ENCODE measurements at places on chromosomes 3 and 15.
A peak's percentile ranks its signal among the peaks of the same experiment; 100 is the strongest.

- no peak for DNase-seq
These were observed 3.1 kb upstream of the AP2M1 start for GRCh38 chr3:184171562-184171961.

DNA sequence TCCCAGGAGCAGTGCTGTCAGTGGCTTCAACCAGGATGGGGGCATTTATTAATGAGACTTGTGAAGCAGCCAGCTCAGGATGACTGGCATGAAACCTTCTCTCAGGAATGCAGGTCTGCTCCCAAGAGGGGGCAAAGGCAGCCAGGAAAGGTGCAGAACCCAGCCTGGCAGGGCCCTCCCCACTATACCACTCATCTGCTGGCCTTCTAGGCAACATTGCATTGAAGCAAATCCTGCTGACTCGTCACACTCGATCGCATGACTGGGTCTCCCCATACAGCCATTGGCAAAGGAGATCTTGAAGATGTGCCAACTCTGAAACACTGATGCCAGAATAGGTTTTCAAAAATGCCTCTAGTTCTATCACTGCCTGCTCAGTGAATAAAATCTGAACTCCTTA, 65.7 kb upstream of the CMTM7 start:
- DNase-seq, result peak; percentile 77

- no peak for DNase-seq
These were observed 49.5 kb downstream of the APBA2 start for GRCh38 chr15:28935316-28935715.

GRCh38 chr3:141710888-141711616, 27.0 kb upstream of the RNF7 start:
- DNase-seq, result no peak

GRCh38 chr3:80391573-80391972, 623.8 kb upstream of the ROBO1 start:
- DNase-seq, result no peak

- DNase-seq, result no peak
These were observed 247.6 kb upstream of the C2CD4B start for GRCh38 chr15:62412686-62413085.

DNA sequence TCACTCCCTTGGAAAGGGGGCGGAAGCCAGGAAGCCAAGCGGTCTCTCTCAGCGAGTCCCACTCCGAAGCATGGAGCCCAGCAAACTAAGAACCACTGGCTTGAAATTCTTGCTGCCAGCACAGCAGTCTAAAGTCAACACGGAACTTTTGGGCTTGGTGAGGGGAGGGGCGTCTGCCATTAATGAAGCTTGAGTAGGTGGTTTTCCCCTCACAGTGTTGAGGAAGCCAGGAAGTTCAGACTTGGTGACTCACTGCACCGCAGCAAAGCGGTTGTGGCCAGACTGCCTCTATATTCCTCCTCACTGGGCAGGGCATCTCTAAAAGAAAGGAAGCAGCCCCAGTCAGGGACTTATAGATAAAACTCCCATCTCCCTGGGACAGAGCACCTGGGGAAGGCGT, 665.4 kb upstream of the CBLB start:
- no peak for DNase-seq

DNA sequence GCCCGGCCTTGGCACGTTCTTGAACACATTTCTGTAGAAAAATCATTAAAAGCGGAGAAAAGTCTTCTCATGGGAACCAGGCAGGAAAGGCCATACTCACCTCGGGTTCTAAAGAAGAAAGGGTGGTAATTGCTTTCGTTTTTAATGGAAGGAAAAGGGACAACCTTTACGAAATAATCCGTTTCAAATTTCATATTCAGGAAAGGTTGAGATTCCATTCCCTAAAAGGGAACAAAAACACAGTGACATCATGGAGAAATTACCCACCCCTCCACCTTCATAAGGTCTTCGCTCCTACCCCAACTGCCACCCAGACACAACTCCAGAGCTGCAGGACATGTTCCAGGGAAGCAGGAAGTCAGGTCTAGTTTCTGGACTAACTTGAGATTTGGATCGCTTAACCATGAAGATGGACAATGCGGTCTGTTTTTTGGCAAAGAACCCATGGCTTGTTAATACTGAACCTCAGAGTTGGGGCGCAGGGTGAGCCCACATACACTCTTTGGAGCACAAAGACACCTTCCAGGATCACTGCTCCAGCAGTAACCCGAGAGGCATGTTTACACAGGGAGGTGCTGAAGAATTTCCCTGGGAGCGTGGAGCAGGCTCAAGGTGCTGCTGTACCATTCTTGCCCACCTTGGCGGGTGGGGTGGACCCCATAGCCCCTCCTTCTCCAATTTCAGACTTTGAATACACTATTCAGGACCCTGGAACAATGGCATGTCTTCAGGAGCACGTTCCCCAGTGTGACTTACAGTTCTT, 49.2 kb downstream of the SPATA12 start:
- DNase-seq, result no peak

GRCh38 chr15:61764141-61764540, 296.1 kb downstream of the VPS13C start:
- no peak for DNase-seq

GRCh38 chr3:7573330-7573729, 712.4 kb downstream of the GRM7 start:
- no peak for DNase-seq

GRCh38 chr3:61527011-61527410, 34.4 kb upstream of the PTPRG start:
- DNase-seq, result no peak

DNA sequence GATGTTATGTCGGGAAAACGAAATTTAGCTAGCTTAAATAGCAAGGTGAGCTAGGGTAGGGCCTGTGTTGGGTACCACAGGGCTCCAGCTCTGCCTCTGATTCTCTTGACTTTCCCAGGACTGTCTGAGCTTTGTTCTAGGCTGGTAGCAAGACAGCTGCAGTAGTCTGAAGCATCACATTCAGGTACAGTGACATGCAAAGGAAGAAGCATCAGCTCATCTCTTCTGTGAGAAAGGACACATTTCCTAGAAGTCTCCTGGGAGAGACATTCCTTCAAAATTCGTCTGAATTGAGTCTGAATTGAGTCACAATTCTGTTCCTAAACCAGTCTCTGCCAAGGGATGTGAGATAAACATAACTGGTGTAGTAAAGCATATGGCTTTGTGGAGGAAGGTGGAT, 8.5 kb upstream of the UBXN7 start:
- no peak for DNase-seq

- DNase-seq, result no peak
These were observed 14.4 kb upstream of the UNC13C start for GRCh38 chr15:53963801-53964200.

GRCh38 chr3:14124223-14124614, 451 bp downstream of the CHCHD4 start:
- no peak for DNase-seq

DNA sequence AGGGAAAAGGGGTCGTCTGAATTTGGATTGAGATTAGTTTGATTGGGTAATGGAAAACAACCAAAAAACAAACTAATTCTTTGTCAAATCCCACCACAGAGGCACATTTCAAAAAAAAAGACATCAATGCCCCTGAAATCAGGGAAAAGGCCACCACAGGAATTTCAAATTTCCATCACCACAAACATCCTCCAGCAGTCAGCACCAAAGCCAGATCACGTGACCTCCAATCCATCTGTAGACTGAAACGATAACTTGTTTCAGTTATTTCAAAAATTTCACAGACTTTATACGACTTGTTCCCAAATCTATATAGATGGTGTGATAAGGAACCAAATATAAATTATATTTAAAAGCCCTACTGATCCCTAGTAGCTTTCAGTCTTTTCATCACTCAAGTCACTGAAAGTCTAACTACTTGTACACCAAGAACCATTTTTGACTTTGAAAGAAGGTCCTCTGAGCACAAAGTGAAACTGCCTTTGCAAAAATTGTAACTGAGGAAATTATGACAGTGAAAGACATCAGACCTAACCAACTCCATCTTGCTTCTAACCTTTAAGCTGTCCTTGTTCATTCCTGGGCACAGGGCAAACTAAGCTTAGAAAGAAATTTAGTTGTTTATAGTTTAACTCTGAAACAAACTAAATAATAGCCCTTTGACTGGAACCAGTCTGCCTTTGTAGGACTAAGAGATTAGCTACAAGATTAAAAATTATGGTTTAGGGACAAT, 48.1 kb upstream of the PLCL2 start:
- no peak for DNase-seq

DNA sequence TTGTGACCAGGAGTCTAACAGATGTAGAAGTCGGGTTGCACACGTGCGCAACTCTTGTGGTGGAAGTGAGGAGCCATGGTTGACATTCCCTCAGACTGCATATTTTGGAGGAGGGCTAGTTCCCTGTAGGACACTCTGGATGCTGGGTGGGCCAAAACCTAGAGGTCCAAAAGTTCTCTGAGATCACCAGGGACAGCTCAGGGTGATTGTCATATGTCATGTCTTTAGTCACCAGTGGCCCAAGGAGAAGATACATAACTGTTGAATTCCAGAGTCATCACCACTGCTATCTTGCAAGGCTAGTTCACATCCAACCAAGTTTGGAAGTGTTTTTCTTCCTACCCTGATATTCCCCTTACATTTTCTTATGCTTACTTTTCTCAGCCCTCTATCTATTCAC, 95.2 kb upstream of the C3orf80 start:
- no peak for DNase-seq

DNA sequence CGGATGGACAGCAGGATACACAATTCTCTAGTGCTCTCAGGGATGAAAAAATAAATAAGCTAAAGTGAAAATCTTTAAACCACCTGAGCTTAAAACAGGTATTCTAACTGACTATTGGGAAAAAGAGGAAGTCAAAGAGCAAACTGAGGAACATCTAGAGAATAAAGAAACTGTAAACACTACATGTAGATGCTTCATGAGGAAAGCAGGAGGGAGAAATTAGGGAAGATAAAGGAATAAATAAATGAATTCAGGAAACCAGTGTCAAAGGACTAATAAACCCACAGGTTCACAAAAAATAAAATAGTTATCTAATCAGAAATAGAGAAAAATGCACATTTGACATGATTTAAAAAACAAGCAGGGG, 525 bp upstream of the MCCC1 start:
- no peak for DNase-seq

- peak; percentile 89 for DNase-seq
These were observed 365.6 kb downstream of the SV2B start for GRCh38 chr15:91465696-91466095.

DNA sequence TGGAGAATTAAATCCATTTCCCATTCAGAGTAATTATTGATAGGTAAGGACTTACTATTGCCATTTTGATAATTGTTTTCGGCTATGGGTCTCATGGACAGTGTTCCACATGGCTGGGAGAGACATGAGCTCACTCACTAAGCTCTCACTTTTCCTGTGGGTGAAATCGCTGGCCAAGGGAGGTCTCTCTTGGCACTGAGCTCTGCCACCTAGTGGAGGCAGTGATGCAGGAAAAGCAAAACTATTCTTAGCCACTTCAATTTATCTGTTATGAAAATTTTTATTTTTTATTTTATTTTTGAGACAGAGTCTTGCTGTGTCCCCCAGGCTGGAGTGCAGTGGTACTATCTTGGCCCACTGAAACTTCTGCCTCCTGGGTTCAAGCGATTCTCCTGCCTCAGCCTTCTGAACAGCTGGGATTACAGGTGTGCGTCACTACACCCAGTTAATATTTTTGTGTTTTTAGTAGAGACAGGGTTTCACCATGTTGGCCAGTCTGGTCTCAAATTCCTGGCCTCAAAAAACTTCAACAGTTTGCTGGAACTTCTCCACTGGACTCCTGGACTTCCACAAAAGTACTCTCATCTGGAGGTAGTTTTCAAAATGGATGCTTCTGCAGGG, 4.7 kb upstream of the RNF13 start:
- DNase-seq, result peak; percentile 8

- no peak for DNase-seq
These were observed 2.4 kb upstream of the DCBLD2 start for GRCh38 chr3:98903705-98904481.

DNA sequence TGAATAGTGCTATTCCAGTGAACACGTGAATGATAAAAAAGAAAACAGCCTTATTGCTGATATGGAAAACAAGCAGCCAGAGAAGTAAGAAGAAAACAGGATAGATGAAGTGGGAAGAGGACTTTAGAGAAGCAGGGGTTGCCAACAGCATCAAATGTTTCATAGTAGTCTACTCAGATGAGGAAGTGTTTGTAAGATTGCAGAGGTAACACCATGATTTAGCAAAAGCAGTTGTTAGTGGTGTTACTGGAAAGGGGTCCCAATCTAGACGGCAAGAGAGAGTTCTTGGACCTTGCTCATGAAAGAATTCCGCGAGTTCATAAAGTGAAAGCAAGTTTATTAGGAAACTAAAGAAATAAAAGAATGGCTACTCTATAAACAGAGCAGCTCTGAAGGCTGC, 108.8 kb upstream of the MCTP2 start:
- no peak for DNase-seq

DNA sequence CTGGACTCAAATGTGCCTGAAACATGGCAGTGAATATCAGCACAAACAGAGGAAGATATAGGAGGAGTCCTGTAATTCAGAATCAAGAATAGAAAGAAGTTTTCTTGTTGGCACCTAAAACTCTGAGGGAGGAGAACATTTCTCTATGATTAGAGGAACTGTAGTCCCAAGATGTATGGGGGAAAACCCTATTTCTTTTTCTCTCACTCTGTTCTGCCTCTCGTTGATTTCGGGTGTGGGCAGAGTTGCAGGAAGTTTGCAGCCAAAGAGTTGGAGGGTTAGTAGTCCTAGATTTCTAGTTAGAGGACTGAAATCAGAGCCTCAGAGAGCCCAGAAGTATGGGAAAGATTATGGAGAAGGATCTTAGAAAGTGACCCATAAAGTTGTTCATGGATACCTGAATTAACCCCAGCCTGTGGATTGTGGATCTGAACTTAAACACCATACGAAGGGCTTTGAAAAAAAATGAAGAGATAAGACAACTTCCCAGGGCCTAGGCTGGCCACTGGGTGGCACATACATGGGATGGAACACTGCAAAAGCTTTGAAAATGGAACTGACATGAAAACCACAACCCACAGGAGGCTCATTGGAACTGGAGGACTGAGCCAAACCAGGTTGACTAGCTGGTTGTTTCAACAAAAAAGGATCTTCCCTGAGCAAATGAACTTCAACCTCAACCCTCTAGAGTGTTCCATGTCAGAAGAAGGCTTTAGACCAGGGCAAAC, 34.6 kb downstream of the FMN1 start:
- DNase-seq, result no peak

DNA sequence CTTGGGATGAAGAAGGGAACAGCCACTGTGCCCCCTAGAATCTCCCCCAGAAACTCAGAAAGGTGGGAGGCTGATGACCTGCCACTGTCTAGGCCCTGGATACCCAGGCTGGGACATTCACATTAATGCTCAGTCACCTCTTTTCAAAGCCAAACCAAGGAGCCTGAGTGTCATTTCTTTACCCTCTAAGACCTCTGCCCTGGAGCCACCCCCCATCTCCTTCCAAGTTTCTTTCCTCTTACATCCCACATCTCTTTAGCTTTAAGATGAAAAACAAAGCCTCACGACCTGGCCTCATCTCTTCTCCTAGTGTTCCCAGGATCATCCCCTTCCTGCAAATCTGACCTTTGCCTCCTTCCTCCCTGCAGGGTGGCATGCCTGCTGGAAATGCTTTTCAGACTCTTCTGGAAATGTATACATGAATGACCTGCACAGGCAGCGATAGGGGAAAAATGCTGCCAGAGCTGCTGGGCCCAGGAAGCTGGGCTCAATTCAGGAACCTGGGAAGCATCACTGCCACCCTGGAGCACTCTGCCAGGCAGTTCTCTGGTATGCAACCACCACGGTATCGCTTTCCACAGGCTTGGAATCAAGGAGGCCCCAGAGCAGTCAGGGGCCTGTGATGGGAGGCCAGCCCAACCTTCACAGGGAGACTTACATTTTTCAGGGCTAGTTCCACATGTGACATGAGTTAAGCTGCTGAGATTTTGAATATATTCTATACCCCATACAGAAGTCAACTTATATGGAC, 67.6 kb downstream of the DAPK2 start:
- DNase-seq, result no peak

GRCh38 chr3:64321747-64322146, 96.5 kb upstream of the PRICKLE2 start:
- no peak for DNase-seq

Data from DMS79 (cell line).